ENCODE measurements at places on chromosomes 11 and 22. TPM values are rescaled to one million over a fixed set of nuclear protein-coding genes. Genes with fewer than 3 reads are reported as not detected.

Gene OR6T1
- total RNA-seq: not detected

Gene SIAE
- 6.9 TPM for total RNA-seq

Gene BCO2
- 34.1 TPM for total RNA-seq

Gene SELENOH
- total RNA-seq: 79.7 TPM

Gene CCDC34
- total RNA-seq: 5.3 TPM

Gene CDKN1C
- 1.7 TPM for total RNA-seq

Gene C2CD2L
- 11.8 TPM for total RNA-seq

Gene KCNQ1OT1
- 4.2 TPM for total RNA-seq

Gene GSTP1
- total RNA-seq: 520 TPM

Gene CCDC188
- total RNA-seq: not detected

Gene TCN1
- total RNA-seq: not detected

Gene SYTL2
- 14.6 TPM for total RNA-seq

Gene LMO2
- total RNA-seq: 1.0 TPM

Gene GLYAT
- total RNA-seq: not detected

Gene CST6
- total RNA-seq: not detected

Gene TMX2
- 88.0 TPM for total RNA-seq

Gene SCO2
- total RNA-seq: 4.9 TPM

Gene YAP1
- total RNA-seq: 255 TPM

Gene P2RY6
- 0.72 TPM for total RNA-seq

Gene KLHDC7B
- total RNA-seq: not detected

Gene XKR3
- total RNA-seq: not detected

Gene PGR
- under 0.01 TPM for total RNA-seq

Gene PAMR1
- 185 TPM for total RNA-seq

Gene KRTAP5-7
- total RNA-seq: not detected

Gene PRR5
- total RNA-seq: 27.6 TPM

Gene TBX1
- not detected for total RNA-seq

Gene GRM5
- total RNA-seq: under 0.01 TPM

Gene VSIG10L2
- not detected for total RNA-seq

Gene GDPD4
- total RNA-seq: 0.44 TPM

Gene APOL6
- total RNA-seq: 21.7 TPM

Gene CHKB
- 26.9 TPM for total RNA-seq

Gene GLB1L3
- not detected for total RNA-seq

Gene PHOX2A
- total RNA-seq: not detected

Gene KDELR3
- 111 TPM for total RNA-seq

Gene C22orf42
- not detected for total RNA-seq

Gene LDLRAD3
- 4.6 TPM for total RNA-seq

Gene CNTF
- total RNA-seq: 4.9 TPM

Gene ADAMTS8
- under 0.01 TPM for total RNA-seq

Gene CCND1
- total RNA-seq: 247 TPM

Gene MPZL3
- total RNA-seq: 0.86 TPM

Gene QSER1
- 24.5 TPM for total RNA-seq

Gene PTPRCAP
- 1.3 TPM for total RNA-seq

Gene HYLS1
- 11.5 TPM for total RNA-seq

Gene APOL3
- 11.6 TPM for total RNA-seq

Gene RTN4R
- total RNA-seq: 0.29 TPM

Gene SLC22A12
- total RNA-seq: not detected

Gene TNNI2
- not detected for total RNA-seq

Gene FAM83F
- not detected for total RNA-seq

Gene PRR33
- total RNA-seq: not detected

Gene OR4C15
- total RNA-seq: not detected

Gene SLC22A8
- not detected for total RNA-seq

Gene TBC1D10A
- total RNA-seq: 30.0 TPM

Gene RAG1
- 0.57 TPM for total RNA-seq

Gene APOA4
- total RNA-seq: not detected

Gene DRG1
- 82.5 TPM for total RNA-seq

Gene ZC3H7B
- 49.2 TPM for total RNA-seq

All from placental pericyte (primary cell).